ENCODE measurements at places on chromosomes 4 and X.

- no peak for DNase-seq
Observed at GRCh38 chrX:35289952-35290351, 347.4 kb downstream of the FAM47B start.

DNA sequence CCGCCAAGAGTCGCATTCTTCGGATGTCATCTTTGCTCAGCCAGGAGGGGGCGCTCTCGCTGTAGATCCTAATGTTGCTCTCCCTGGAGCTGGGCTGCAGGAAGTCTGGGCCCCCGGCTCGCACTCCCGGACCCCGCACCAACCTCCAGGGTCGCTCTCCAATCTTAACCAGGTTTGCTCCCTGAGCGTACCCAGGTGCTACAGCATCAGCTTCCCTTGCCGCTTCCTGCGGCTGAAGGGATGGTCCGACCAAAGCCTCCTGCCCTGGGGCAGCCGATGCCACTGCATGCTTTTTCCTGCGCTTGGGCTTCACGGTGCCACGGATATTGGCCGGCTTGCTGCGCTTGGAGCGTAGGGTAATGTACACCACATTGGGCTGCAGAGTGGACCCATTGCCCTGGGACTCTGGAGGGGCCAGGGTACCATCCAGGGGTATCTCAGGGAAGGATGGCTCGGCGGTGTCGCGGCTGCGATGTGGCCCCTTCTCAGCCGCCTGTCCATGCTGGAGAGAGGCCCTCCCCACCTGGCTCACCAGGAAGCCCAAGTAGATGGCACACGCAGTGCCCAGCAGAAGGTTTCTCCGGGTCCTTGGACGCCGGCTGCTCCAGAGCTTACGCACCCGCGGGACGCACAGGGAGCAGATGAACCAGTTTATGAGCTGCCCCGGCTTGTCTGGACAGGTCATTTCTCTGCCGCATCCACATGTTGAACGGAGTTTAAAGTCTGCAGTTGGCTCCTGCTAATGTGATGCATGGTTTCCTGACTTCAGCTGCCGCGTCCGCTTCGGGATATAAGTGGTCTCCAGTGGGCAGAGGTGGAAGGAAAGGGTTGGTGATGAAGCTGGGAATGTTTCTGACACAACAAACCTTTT lies 1.9 kb downstream of the GASK1B start:
- no peak for DNase-seq

DNA sequence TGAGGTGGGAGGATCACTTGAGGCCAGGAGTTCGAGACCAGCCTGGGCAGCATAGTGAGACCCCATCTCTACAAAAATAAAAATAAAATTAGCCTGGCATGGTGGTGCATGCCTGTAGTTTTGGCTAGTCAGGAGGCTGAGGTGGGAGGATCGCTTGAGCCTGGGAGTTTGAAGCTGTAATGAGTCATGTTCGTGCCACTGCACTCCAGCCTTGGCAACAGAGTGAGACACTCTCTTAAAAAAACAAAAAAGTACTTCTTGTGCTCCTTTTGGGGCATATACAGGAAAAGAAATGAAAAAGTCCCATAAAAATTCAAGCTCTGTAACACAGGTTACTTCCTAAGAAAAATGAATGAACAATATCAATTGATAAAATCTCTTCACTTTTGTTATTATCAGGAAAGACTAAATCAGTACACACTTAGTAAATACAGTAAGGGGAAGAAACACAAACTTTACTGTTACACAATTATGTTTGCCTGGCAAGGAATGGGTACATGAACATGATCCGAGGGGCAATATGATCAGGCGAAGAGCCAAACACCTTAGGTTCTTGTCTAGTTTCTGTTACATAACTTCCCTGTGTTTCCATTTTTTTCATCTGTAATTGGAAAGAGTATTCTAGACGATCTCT lies 46.9 kb downstream of the CCDC158 start:
- DNase-seq = no peak

DNA sequence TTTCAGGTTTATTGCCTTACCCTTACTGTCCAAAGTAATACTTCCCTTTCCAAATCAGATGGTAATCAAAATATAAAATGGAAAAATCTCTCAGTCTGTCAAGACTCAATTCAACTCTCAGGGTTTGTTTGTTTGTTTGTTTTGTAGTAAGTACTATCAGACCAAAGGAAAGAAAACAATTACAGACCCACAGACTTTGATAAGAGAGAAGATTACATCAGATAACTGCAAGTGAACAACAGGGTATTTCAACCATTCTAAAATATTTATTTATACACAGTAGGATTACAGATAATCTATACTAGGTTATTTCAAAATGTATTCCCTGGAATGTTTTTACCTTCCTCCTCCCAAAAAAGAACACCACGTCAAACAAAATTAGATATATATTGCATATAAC lies 28.9 kb downstream of the FBXO8 start:
- no peak for DNase-seq

DNA sequence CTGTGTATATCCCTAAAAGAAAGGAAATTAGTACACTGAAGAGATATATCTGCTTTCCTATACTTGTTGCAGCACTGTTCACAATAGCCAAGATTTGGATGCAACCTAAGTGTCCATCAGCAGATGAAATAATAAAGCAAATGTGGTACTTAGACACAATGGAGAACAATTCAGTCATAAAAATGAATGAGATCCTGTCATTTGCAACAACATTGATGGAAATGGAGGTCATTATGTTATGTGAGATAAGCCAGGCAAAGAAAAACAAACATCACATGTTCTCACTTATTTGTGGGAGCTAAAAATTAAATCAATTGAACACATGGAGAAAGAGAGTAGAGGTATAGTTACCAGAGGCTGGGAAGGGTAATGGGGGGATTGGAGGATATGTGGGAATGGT lies 611.9 kb downstream of the STPG2 start:
- DNase-seq = no peak

- DNase-seq = no peak
Observed at GRCh38 chrX:19005909-19006308, 22.0 kb upstream of the PHKA2 start.

- no peak for DNase-seq
Observed at GRCh38 chr4:8319731-8320385, 50.3 kb downstream of the HTRA3 start.

DNA sequence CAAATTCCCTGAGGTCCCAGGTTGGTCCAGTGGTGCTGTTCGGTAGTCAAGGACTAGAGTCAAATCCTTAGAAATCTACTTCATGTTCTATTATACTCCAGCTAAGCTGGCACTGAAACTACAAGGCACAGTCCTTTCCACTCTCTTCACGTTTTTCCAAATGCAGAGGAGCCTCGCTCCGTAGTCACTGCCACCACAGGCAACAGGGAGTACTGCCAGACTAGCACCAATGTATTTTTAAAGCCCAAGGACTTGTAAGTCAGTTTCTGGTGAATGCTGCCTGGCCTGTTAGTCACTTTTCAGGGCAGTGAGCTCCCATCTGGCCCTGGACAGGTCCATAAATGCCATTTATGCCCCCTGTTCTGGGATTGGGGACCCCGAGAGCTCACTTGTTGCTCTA lies 323.5 kb downstream of the FAM47A start:
- DNase-seq = no peak

DNA sequence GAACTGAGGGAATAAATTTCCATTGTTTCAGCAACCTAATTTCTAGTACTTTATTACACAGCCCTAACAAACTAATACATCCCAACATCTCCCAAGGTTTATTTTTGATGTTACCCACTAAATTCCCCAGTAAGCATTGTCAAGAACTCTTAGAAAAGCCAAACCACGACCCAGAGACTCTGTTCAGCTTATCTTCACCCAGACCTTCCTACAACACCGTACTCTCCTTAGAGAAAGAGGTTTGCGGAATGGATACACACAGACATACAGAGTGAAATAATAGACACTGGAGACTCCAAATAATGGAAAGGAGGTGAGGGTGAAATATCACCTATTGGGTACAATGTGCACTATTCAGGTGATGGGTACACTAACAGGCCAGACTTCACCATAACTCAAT lies 75.6 kb downstream of the LRBA start:
- DNase-seq = no peak

- DNase-seq = no peak
Observed at GRCh38 chr4:119031218-119031617, 104.4 kb upstream of the MYOZ2 start.

GRCh38 chrX:2507904-2508627 lies 7.3 kb upstream of the DHRSX start:
- no peak for DNase-seq

- no peak for DNase-seq
Observed at GRCh38 chr4:825063-825970, 612 bp downstream of the CPLX1 start.

Measured in activated CD4-positive, CD25-positive, alpha-beta regulatory T cell (primary cell).